ENCODE measurements at places on chromosomes 7 and 10. TPM values are rescaled to one million over a fixed set of nuclear protein-coding genes. Genes with fewer than 3 reads are reported as not detected.

DNA sequence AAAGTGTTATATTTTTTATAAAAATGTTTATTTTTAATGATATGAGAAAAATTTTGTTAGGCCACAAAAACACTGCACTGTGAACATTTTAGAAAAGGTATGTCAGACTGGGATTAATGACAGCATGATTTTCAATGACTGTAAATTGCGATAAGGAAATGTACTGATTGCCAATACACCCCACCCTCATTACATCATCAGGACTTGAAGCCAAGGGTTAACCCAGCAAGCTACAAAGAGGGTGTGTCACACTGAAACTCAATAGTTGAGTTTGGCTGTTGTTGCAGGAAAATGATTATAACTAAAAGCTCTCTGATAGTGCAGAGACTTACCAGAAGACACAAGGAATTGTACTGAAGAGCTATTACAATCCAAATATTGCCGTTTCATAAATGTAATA is 64.8 kb upstream of the CAPZA2 start:
- no peak for DNase-seq

The EBLN1 gene
- not detected for total RNA-seq

DNA sequence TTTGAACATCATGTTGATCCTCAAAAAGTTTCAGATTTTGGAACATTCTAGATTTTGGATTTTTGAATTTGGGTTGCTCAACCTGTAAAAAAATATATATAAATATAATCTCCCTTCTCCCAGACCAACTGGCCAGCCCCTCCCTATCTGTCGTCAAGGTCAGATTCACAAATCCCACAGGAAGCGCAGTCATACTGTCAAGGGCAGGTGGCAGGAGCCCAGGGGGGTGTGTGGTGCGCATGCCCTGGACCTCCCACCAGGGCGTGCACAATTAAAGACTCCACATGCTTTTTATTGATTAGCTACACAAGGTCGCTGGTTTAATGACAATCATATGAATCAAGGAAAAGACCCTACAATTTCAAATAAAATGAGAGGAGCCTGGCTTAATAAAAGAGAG is 77.0 kb upstream of the EEPD1 start:
- no peak for DNase-seq

DNA sequence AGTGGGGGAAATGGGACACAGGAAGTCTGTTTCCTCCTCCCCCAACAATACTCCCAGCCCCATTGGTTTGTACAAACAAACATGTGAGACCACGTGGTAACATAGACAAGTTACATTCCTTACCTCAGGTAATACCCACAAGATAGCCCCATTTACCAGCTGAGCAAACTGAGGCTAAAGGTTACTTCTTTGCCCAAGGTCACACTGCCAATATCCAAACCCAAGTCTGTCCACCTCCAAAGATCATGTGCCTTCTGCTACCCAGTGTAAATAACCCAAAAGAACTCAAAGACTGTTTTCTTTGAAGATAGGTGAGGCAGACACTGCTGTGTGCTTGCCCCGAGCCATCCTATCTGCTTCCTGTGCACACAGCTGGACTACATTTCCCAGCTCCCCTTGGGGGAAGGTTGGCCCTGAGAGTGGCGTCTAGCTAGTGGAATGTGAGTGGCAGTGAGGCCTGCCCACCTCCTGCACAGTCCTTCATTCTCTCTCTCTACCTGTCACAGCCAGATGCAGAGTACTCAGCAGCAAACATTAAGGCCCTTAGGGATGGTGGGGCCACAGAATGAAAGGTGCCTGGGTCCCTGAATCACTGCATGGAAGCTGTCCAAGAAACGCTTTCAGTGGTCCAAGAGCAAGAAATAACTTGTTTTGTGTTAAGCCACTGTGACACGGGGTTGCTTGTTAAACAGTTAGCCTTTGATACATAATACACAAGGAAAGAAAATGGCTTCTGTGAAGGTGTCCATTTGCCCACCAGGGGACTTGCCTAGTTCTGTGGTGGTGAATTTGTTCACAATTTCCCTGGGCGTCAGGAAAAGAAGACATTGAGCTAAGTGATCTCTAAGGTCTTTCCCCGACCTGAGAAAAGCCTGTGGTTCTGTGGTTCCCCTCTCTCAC is 257.7 kb upstream of the NFE2L3 start:
- no peak for DNase-seq

The GPR26 gene
- not detected for total RNA-seq

The MGAM2 gene
- not detected for total RNA-seq

- DNase-seq, result no peak
Observed at GRCh38 chr7:134245253-134245652, 71.5 kb downstream of the SLC35B4 start.

GRCh38 chr7:74288034-74288881 is 949 bp upstream of the CLIP2 start:
- DNase-seq, result no peak

- no peak for DNase-seq
Observed at GRCh38 chr7:117444646-117445045, 17.4 kb upstream of the ASZ1 start.

The CCL26 gene
- total RNA-seq, result not detected

The HHEX gene
- 4.4 TPM for total RNA-seq

DNA sequence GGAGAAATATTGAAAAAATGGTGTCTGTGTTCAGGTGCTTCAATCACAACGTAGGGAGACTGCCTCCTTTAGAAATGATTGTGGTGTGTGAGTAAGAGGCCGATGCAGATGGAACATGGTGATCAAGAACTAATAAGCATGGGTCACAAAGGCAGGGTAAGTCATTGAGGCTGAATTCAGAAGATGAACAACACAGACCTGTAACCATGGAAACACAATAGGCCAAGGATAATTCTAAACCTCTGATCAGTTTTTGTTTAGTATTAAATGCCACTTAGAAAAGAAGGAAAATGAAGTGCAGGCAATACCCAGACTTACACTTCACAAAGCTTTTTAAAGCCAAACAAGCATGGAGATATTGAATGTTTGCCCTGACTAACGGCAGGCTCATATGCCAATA is 32.8 kb upstream of the TAS2R16 start:
- no peak for DNase-seq

The NUDT1 gene
- 49.1 TPM for total RNA-seq

The GIMAP2 gene
- total RNA-seq, result not detected

DNA sequence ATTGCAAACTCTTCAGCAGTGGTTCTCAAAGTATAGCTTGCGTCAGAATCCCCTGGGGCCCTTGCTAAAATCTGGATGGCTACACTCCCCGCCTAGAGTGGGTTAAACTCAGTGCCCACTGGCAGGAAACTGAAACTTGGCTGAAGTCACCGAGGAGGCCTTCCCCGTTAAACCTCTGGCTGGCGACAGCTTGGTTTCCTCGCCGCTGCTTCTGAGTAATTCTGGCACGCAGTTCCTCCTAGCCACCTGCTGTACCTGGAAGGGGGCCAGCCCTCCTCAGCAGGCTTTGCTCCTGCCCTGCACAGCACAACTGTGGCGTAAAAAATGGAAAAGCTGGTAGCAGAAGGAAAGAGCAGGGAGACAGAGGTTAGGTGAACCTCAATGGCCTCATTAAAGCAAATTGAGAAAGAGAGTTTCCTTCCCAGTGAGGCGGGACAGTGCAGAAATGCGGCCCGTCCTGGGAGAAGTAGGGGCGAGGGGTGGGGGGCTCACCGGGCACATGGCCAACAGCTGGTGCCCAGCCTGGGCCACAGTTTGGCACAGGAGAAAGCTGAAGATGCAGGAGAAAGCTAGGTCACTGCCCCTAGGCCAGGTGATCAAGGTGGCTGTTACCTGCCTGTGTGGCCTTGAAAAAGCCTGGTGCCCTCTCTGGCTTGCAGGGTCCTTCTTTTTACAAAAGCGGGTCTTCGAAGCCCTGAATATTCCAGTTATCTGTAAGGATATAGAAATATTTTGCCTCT is 46.6 kb downstream of the ALOX5 start:
- DNase-seq, result peak; percentile 52

The SFTPA1 gene
- not detected for total RNA-seq

The KNDC1 gene
- 0.56 TPM for total RNA-seq

DNA sequence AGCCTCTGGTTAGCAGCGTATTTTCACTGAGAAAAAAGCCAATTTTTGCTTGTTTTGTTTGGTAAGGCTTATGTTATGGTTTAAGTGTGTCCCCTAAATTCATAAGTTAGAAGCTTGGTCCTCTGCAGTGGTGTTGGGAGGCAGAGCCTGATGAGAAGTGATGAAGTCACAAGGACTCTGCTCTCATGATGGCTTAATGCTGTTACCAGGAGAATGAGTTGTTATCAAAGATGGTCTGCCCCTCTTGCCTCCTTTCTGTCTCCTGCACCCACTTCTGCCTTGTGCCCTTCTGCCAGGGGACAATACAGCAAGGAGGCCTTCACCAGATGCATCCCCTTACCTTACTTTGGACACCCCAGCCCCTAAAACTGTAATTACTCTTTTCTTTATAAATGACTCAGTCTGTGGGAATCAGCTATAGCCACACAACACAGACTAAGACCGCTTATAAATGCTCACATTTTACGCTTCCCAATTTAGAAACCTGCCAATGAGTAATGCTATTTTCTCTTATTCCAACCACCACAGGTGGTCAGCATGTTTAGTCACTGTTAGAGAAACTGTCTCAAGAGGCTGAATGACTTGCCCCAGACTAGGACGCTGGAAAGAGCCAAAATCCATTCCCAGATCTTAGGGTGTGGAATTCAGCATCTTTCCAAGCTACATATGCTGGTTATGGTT is 6.1 kb upstream of the PKD1L1 start:
- peak; percentile 76 for DNase-seq

DNA sequence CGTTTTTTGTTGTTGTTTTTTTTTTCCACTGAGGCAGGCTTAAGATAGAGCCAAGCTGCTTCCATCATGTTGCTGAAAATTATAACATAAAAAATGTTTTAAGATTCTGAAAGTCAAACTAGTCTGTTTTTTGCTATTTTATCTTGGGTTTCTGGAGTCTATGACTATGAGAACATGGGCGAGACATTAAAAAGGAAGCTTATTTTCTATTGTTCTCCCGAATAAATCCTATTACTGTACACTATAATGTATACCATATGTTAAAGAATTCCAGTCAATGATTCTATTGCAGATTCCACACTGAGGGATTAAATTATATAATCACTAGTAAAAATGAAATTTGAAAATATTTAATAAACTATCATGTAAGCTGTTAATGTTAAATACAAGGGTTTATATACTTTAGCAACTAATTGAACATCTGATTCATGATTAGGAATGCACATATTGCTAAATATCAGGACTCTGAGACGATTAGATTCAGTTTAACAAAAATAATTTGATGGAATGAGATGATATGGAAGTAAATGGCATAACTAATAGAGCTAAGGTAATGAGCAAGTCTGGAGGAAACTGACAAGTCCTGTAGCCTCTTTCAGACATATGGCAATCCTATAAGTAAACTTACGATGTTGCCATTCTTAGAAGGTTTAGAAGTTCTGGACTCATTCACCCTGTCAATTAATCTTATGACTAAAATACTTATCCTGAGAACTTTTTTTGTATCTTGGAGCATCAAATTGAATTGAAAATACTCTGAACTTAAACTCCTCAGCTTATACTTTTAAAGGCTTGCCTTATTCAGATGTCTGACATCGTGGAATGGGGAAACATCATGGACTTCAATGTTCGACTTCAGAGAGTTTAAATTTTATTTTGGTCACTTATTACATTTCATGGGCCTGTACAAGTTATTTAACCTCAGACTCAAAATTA is 294.8 kb upstream of the DGKB start:
- no peak for DNase-seq

DNA sequence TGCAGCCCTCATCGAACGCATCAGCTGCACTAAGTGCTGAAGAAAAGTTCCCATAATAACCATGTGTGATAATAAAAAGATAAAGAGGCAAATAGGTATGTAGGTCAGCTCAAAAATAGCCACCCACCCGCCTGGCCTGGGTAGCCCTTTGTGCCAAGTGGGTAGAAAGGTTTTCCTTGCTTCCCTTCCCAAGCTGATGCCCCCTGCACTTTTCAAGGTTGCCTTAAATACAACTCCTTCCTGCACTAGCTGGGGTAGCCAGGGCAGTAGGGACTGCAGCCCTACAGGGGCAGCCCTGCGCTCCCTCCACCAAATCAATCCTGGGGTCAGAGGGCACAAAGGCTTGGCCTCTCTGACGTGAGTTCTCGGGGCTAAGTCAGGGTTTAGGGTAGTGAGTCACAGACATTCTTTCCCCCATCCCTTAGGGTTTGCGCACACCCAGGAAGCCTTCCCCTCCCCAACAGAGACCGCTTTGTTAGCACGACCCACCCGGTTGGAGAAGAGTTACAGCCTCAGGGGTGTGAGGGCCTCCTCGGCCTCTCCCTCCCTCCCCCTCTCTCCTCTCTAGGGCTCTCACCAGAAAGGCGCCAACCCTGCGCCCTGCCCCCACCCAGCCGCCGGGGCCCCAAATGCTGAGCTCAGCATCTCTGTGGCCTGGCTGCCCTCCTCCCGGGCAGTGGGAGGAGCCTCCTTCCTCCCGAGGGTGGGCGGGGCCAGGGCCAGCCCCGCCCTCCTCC is 13.3 kb upstream of the DDIT4 start:
- DNase-seq, result peak; percentile 62

The PRSS37 gene
- not detected for total RNA-seq

The PTN gene
- 61.7 TPM for total RNA-seq

The PTF1A gene
- total RNA-seq, result not detected

DNA sequence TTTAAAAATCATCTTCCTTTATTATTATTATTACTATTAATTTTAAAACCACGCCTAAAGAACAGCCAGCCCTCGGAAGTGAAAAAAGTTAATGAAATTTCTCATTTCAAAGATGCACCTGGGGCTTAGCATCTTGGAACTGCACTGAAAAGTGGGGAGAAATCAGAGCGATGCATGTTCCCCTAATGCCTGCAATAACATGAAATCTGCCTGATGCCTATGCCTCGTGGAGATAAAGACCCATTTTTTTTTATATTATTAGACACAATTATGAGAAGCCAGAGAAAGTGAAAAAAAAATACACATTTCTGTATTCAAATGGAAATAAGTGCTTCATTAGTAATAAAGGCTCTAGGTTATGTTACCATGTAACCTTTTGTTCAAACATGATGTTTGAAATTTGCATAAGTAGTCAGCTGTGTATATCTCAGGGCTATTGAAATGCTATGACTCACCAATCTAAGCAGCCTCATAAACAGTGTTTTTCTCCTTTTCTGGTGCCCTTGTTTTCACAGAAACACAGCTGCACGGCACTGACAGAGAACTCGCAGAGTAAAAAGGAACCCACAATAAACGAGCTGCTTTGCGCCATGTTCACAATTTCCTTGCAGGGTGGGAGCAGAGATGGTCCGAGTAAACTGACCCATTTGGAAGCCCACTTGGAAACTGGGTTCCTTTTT is 175.8 kb upstream of the PRKCQ start:
- peak; percentile 87 for DNase-seq

The DDX56 gene
- 67.7 TPM for total RNA-seq

Measured in IMR-90 (cell line).